ENCODE measurements at places on chromosomes 4 and X. TPM values are rescaled to one million over a fixed set of nuclear protein-coding genes. Genes with fewer than 3 reads are reported as not detected.

GRCh38 chr4:110675426-110675825, 52.5 kb upstream of the PITX2 start:
- no peak for DNase-seq

GRCh38 chrX:15820106-15821073, 30.1 kb downstream of the ZRSR2 start:
- no peak for DNase-seq

DNA sequence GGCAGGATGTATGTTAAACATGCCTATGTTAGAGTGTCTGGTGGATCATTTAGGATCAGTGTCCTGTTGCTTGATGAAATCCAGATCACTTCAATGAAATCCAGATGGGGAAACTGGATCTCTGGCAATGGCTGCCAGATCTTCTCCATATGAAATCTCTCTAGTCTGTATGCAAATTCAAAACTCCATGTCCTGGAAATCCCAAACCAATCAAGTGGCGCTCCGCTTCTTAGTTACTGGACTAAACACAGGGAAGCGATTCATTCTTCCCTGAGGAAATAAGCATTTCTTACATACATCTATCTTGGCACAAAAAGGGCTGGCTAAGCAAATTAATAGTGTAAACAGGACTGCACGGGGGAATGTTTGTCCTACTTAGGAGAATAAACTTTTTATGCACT, 94.9 kb downstream of the HDAC8 start:
- no peak for DNase-seq

DNA sequence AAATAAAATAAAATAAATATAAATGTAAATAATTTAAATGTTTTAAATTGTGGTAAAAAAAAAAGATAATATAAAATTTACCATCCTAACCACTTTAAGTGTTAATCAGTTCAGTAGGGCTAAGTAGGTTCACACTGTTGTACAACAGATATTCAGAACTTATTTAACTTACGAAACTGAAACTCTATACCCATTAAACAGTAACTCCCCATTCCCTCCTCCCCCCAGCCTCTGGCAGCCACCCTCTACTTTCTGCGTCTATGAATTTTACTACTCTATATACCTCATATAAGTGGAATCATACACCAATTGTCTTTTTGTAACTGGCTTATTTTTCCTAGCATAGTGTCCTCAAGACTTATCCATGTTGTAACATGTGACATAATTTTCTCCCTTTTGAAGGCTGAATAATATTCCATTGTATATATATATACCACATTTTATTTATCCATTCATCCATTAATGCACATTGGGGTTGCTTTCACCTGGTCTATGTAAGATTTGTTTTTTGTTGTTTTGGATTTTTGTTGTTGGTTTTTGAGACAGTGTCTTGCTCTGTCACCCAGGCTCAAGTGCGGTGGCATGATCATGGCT, 32.5 kb upstream of the ELF2 start:
- no peak for DNase-seq

GRCh38 chrX:119900976-119901375, 5.3 kb downstream of the AKAP14 start:
- no peak for DNase-seq

GRCh38 chr4:55242506-55242905, 103.5 kb upstream of the SRD5A3 start:
- DNase-seq = no peak

- DNase-seq = no peak
Observed at GRCh38 chrX:111005166-111005565, 90.8 kb upstream of the PAK3 start.

DNA sequence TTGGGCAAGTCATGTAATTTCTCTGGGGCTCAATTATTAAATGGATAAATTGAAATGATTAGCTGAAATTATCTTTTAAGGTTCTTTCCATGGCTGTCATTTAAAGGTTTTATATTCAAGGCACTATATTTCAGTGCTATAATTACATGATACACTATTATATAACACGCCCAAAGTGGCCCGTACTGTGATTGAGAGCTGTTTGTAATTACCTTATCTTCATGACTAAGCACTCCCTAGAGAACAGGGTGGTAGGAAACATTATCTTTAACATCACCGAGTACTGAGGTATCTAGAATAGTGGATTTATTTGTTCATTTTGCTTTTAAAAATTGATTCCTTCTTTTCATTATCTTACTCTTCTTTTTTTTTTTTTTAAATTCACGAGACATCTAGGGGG, 79.0 kb downstream of the DIAPH2 start:
- DNase-seq = no peak

GRCh38 chr4:172881645-172882044, 287.0 kb upstream of the GALNT7 start:
- no peak for DNase-seq

DNA sequence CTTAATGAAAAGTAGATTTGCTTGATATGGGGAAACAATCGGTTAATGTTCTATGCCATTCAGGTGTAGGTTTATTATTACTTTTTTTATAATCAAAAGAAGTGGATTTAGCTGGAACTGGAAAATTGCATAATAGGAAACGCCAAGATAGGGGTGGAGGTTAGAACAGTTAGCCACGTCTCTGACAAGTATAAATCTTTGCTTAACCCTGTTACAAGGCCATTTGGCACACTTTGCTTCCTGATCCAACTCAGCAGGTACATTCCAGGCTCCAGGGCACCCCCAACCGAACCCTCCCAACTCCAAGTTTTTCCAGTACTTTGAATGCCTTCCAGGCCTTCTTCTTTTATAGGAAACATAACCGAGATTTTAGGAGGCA, 50.6 kb upstream of the ACSL4 start:
- DNase-seq = no peak

- no peak for DNase-seq
Observed at GRCh38 chrX:17802756-17803155, 58.3 kb downstream of the RAI2 start.

GRCh38 chr4:150217192-150217591, 138.9 kb downstream of the DCLK2 start:
- DNase-seq = no peak

DNA sequence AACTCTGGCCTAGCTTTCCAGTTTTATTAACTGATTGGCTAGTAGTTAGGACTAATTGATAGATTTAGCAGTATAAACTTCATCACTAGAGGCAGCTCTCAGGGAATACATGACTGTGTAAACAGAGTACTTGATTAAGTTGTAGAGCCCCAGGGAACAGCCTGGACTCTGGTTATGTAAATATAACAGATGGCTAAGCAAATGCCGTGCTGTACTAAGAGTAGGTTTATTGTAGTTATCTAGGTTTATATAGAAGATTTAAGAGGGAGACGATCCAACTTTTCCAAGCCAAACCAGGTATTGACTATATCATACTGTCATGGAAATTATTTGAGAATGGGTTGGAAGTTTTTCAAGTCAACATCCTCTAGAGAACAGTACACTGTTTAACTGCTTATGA, 463.4 kb upstream of the GRID2 start:
- no peak for DNase-seq

DNA sequence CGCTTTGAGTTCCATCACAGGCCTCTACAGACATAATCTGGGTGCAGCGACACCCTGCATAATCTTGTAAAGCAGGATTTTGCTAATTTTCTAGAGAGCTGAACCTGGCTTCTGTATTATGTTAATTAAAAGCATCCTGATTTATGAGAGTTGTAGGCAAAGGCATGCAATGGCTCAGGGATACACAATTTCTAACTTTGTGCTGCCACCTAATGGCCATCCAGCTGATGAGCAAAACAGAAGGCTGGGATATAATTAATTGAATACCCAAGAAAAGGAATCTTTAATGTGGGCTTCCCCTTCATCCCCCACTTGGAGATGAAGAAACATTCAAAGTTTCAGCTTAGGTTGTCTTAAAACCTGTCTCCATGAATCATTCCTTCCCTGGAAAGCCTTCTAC, 78.1 kb downstream of the BMP15 start:
- DNase-seq = no peak

DNA sequence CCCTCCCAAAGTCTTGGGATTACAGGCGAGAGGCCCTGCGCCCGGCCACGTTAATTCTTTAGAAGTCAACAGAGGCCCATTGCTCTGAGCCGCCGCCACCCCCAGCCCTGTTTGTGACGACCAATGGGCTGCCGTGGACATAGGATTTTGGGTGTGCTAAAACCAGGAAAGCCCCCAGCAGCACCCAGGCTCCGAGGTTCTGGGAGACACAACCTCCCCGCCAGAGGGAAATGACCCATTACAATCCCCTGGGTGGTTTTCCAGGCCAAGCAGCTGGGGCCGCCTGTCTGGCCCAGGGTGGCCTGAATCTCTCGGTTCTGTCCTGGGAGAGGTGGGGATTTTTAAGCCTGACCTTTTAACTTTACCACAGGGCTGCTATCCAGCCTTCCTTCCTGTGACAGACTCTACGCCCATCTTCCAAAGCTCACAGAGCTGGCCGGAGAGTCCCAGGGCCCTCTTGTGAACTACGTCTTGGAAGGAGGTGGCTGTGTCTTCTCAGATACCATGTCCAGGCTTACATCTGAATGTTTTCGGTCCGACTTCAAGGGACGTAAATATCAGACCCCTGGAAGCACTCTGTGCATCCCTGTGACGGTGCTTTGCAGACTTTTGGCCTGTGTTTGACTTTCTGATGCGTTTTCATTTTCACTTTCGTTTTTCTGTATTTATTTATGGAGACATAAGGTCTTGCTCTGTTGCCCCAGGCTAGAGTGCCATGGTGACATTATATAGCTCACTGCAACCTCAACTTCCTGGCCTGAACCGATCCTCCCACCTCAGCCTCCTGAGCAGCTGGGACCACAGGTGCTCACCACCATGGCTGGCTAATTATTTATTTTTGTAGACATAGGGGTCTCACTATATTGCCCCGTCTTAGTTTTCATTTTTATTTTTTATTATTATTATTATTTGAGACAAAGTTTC, 36.0 kb downstream of the P2RY8 start:
- DNase-seq = no peak

GRCh38 chrX:97200454-97200853, 316.7 kb downstream of the RPA4 start:
- no peak for DNase-seq

DNA sequence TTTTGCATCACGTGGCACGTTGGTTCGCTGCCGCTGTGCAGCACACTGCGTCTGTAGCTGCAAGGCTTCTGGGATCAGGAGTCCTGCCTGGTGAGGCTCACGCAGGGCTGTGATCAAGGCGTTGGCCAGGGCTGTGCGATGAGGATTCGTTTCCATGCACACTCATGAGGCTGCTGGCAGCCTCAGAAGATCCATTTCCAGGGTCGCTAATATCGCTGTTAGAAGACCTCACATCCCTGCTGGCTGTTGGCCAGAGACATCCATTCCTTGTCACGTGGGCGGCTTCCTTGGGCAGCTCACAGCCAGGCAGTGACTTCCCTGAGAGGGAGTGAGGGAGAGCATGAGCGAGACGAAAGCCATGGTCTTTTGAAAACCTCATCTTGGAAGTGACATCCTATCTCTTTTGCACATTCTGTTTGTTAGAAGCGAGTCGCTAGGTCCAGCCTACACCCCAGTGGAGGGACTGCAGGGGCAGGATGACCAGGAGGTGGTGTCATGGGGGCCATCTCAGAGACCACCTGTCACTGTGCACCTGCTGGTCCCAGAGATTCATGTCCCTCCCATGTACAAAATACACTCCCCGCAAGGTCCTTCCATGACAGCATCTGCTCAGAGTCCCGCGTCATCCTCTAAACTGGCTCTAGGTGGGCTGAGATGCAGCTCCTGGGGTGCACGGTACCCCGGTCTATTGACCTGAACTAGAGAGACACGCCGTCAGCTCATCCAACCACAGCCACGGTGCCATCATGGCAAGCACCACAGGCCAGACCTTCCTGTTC, 12.2 kb downstream of the RGS12 start:
- no peak for DNase-seq

DNA sequence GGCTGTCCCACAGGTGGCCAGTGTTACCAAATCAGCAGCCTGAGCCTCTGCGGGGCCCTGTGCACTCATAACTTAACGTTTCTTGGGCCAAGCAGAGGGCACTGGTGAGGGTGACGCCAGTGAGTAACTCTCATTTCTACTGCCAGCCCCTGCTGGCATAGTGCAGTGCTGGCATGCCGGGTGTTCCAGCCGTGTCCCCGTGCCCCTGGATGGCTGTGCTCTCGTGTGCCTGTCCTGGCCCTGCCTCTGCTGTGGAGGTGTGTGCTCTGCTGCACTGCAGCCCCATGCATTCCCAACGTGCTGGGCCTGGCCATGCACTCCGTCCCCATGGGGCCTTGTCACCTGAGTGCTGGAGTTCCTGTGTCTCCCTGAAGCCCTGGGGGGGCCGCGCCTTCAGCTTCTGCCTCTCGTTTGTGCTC, 14.7 kb downstream of the TBC1D14 start:
- no peak for DNase-seq

The RTL9 gene
- 0.18 TPM for polyA plus RNA-seq

The DCAF8L2 gene
- polyA plus RNA-seq = not detected

The ZFX gene
- 29.2 TPM for polyA plus RNA-seq

The CACNA1F gene
- polyA plus RNA-seq = 0.15 TPM

The HPSE gene
- polyA plus RNA-seq = 1.3 TPM

The BMX gene
- polyA plus RNA-seq = 0.31 TPM

The TFDP3 gene
- polyA plus RNA-seq = not detected

The EFHC2 gene
- 11.1 TPM for polyA plus RNA-seq

The ADGRG4 gene
- polyA plus RNA-seq = not detected

The P2RY8 gene
- 0.96 TPM for polyA plus RNA-seq

The ABCG2 gene
- 8.5 TPM for polyA plus RNA-seq

The MGARP gene
- polyA plus RNA-seq = 0.57 TPM

The COL4A5 gene
- 135 TPM for polyA plus RNA-seq

The HTN3 gene
- polyA plus RNA-seq = not detected

The TRIM60 gene
- not detected for polyA plus RNA-seq
